Fibroblast of skin of right biceps (primary cell): ENCODE measurements at places on chromosomes 5 and 9.
A peak's percentile ranks its signal among the peaks of the same experiment; 100 is the strongest.

GRCh38 chr5:60977956-60978737, 33.1 kb downstream of the NDUFAF2 start:
- DNase-seq: no peak

GRCh38 chr5:157172403-157172802, 6.3 kb upstream of the GARIN3 start:
- peak; percentile 2 for DNase-seq

- no peak for DNase-seq
Measured at GRCh38 chr9:78311886-78312524, 15.1 kb downstream of the PSAT1 start.

GRCh38 chr9:131039129-131039954, 30.4 kb downstream of the LAMC3 start:
- no peak for DNase-seq

DNA sequence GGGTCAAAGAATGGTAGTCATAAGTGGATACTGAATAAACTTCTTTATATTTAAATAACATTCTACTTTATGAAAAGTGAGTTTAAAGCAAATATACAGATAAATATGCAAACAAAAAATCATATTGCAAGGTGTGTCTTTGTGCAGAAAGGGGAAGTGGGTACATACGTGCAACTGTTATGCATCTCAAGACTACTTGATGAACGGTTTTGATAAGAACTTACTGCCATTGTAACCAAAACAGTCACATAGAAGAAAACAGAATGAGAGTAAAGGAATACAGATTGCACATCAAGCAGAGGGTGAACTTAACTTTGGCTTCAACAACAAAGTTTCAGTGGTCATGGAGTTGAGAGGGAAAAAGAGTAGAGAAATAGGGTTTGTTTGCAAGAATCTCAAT, 9.9 kb downstream of the CAMK4 start:
- no peak for DNase-seq

DNA sequence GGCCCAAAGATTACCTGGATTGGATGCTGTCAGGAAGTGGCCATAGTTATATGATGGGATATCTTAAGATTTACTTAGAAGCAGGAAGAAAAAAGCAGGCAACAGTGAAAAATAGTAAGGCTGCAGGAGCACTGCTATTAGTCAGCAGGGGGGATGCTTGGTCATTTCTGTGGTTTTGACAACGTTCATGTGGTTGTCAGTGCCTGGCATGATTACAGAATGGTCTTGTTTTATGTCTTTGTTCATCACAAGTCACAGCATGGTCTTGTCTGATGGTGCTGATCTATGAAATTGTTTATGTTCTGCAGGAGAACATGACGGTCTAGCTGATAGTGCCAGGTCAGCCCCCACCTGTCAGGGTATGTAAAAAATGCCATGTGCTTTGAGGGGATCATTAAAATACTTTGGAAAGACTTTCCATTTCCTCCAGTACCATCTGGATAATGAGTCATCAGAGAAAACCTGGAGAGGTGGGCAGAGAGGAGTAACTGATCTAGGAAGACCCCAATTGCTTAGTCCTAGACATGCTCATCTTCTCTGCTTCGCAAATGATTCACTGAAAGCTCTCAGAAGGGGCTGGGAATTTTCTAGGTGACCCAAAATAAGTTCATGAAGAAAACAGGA, 48.5 kb downstream of the PLGRKT start:
- DNase-seq: peak; percentile 92

DNA sequence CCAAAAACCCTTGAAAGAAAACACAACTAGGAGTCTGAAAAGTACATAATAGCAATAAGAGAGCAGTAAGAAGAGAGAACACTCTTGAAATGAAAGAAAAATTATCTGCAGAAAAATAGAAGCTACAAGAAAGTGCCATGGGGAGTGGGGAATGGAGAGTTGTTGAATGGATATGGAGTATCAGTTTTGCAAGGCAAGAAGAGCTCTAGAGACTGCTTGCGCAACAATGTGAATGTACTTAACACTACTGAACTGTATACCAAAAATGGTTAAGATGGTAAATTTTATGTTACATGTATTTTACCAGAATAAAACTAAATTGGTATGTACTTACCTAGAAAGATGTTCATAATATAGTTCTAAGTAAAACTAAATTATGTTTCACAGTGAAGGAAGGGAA, 54.8 kb upstream of the RASGRF2 start:
- DNase-seq: no peak

DNA sequence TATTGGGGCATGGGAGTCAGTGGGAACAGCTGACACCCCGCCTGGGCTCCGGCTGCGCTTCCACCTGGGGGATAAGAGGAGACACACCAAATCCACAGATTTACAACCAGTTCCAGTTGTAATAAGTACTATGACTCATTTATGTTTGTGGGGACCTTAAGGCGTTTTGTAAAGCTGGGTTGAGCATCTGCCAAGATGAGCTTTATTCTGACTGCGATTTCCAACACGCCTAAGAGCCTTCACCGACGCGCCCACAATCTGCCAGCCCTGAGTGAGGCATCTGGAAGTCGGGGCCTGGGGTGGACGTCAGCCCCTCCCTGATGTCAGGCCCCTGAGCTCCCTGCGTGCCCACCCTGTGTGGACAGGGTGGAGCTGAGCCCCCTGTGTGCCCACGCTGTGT, 14.3 kb upstream of the LHX3 start:
- peak; percentile 28 for DNase-seq

DNA sequence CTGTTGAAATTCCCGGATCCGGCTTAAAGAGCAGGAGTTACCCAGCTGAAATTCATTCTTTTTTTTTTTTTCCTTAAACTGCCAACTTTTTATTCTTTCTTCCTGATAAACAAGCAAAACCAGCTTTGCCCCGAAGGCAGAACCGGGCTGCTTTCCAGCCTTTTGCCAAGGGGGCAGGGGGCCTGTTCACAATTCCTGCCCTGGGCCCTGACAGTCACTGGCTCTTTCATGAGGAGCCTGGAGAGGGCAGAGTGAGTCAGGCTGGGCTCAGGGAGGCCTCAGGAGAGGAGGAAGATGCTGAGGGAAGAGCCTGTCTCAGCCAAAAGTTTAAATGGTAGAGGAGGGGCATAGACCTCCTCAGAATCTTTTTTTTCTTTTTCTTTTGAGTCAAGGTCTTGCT, 4.8 kb downstream of the GLIPR2 start:
- peak; percentile 59 for DNase-seq

GRCh38 chr5:65989158-65989557, 62.8 kb downstream of the ERBIN start:
- DNase-seq: no peak

DNA sequence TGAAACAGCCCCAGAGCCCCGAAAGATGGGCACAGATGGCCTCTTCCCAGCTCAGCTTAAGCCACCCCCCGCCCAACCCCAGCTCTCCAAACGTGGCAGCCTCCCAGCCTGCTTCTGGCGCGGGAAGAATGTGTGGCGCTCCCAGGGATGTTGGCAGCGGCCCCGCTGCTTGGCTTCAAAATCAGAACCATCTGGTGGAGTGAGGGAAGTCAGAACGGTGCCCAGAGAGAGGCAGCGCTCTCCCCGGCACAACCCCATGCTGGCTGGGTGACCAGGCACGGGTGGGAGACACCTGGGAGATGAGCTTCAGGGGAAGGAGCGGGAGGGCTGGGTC, 72.7 kb upstream of the ORM1 start:
- peak; percentile 95 for DNase-seq

DNA sequence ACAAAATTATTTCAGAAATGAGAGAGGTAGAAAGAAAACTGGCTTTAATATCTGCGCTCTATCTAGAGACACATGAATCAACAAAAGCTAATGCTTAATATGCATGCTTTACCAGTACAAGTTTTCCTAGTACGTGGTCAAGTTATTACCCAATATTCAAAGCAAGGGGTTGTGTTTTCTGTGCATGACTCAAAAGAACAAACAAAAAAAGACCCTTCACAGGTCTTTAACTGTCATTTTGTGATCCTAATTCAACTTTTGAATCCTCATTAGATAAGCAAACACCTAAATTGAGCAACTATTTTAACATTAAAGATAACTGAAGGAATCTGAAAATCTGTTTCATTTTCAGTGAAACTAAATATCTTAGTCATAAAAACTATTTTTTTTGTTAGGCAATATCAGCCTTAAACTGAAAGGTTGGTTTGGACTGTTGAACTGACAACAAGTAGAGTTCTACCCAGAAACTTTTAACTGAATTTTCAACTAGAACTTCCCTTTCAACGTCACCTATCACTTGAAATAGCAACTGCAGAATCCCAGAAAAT, 12.5 kb downstream of the ST8SIA4 start:
- DNase-seq: no peak

- DNase-seq: no peak
Measured at GRCh38 chr5:57405984-57406383, 76.6 kb downstream of the ACTBL2 start.

DNA sequence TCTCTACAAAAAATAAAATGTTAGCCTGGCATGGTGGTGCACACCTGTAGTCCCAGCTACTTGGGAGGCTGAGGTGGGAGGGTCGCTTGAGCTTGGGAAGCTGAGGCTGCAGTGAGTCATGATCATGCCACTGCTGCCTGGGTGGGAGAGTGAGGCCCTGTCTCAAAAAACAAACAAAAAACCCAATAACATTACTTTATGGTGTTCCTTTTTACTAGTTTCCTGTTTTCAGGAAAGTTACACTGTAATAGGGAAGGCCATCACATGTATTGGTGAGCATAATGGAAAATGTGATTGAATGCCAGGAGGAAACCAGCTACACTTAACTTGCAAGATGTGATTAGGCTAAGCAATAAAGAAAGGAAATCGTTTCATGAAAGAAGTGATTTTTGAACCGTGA, 42.7 kb downstream of the SV2C start:
- no peak for DNase-seq
